LHCN-M2 (cell line): ENCODE measurements at places on chromosomes 2 and 18. TPM values are rescaled to one million over a fixed set of nuclear protein-coding genes. Genes with fewer than 3 reads are reported as not detected.

Gene TET3
- total RNA-seq, result 2.9 and 3.7 TPM in 2 replicates

DNA sequence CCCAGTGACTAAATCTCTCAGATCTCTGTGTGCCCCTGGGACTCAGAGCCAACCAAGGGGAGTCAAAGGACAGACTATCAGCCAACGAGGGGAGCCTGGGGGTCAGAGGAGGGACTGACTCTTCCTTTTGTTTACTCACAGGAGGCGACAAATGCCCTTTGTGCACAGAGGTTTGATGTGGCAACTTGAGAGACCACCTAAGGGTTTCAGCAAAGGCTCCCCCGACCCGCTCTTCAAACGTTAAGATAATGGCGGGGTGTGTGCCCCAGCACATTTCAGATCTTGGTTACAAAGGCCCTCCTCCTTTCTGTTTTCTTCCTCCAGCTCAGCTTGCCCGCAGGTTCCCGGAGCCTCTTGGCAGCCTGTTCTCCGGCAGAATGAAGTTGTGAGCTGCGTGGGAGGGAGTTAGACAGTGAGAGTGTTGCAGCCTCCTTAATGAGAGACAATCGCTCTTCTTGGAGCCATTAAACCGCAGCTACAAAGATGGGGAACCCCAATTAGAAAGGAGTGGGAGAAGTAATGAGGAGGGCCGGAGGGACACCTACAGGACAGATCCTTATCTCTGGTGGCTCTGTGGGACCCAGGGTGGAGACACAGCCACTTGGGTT, 76.2 kb downstream of the KIAA2012 start:
- no peak for DNase-seq

Gene ERMN
- 0.06 TPM in 1 of 2 replicates, not detected in the other for total RNA-seq

DNA sequence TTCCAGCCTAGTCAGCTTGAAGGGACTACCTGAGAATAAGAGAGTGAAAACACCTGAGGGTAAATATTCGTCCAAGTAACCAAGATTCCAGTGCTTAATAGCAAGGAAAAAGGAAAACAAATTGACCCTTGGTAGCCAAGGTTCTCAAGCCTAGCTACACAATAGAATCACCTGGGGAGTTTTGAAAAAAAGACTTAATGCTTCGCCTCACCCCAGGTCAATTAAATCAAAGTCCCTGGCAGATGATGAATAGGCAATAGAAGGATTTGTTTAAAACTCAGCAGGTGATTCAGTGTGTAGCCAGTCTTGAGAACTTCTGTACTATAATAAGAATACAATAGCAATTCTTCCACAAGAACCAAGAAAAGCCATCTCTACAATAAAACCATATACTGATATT, 500.2 kb downstream of the XIRP2 start:
- DNase-seq, result no peak
